ENCODE measurements at places on chromosomes 7 and 10.

DNA sequence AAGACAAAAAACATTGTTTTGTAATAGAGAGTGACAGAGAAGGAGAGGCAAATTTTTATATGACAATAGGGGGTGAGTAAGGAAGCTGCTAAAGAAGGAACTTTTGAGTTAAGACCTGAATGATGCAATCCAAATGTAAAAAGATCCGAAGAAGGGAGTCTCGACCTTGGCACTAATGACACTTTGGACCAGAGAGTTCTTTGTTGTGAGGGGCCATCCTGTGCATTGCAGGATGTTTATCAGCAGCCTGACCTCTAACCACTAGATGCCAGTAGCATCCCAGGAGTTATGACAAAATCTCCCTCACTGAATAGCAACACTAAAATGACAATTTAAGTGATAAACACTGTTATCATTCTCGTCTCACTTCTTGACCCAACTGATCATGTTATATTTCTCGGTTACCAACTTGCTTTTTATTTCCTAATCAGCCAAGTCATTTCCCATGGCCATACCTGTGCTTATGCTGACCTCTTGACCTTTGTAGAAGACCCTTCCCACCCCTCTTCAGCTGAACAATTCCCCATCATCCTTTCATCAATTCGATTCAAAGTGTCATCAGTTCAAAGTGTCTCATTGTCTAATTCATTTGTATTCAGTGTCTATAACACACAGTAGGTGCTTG is 30.0 kb downstream of the DGKI start:
- no peak for DNase-seq

DNA sequence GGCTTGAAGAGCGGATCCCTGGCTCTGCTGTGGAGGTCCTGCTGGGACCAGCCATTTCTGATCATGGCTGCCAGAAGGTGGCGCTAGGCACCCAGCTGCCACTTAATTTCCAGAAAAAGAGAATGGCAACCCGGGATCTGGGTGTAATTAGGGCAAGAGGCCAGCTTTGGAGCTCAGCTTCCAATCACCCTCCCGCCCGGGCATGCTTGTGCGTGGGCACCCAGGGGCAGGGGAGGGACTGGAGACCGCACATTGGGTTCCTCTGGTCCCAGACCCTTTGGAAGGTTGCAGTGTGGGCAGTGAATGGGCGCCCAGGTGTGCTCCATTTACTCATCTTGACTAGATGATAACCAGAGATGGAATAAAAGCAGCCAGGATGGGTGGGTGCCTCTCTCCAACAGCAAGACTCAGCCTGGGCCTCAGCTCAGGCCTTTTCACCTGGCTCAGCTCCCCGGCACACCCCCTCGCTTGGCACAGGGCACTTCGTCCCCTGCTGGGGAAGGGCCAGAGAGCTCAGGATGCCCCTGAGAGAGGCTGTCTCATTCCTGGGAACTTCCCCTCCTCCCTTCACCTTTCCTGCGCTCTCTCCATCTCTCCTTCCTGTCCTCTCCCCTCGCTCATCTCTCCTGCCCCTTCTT is 14.7 kb downstream of the FAM241B start:
- DNase-seq = no peak

DNA sequence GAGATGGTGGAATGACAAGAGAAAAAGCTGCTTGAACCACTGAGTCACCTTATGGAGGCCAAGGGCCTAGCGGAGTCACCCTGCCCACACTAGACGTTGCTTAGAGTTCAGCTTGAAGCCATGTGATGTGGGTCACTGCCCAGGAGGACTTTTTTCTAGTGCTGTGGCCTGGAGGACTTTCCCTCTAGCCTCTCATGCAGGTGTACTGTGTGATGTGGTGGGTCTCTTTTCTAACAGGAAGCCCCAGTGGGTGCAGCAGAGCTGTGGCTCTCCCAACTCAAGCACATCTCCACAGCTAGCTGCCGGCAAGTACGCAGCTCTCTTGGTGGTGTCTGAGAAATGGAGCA is 13.6 kb downstream of the POR start:
- DNase-seq = no peak

DNA sequence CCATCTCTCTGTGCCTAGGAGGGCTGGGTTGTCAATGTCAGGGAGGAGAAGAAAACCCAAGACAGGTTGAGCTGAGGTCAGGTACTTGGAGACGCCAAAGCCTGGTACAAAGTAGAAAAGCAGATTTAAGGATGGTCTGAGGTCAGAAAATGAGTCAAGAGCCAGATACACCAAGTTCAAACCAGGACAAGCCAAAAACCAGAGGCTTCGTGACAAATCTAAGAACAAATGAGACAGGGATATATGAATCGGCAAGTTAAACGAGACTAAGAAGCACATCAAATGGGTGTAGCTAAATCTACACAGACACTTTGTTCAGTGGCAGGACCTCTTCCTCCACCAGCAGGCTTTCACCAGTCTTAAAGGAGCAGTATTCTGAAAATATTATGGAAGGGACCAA is 34.2 kb downstream of the C7orf33 start:
- DNase-seq = no peak

DNA sequence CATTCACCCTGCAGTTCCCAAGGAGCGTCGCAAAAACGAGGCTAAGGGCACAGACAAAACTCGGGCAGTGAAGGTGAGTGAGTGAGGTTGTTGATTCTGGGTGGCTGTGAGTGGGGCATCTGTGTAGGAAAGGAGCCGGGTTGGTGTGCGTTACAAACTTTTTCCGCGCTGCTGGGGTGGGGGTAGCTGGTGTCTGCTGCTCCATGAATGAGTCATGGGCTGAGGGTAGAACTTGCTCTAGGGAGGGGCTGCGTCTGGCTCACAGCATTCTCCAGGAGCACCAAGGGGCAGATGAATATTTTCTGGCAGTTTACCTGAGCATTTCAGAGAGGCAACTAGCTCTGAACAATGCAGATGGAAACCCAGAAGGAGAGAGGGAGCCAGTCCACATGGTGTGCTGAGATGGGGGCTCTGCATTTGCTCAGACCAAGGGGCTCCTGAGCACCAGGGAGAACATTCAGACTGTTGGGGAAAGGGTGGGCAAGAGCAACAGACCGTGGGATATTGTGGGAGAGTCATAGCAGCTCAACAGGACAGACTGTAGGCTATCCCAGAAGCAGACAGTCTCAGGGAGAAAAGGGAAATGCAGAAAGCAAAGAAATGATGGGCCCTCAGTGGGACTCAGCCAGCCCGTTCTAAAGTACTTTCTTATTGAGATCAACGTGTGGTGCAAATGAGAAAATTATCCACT is 18.8 kb downstream of the NOBOX start:
- no peak for DNase-seq

DNA sequence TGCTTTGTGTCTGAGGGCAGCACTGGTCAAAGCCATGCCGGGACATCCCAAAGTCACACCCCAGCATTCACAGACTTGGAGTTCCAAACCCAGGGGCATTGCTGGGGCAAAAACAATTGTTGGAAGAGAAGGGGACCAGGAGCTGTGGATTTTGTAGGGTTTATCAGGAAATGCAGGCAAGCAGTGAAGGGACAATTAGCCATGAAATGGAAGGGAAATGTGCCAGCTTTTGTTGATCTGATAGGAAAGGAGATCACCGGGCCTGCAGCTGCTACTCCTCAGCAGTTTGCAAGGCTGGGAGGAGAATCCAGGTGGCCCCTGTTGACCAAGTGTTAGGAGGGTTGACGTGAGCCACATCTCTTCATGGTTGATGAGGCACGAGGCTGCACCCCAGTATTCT is 2.5 kb upstream of the BRI3 start:
- no peak for DNase-seq

GRCh38 chr7:23698822-23699221 is 11.2 kb upstream of the STK31 start:
- DNase-seq = no peak

DNA sequence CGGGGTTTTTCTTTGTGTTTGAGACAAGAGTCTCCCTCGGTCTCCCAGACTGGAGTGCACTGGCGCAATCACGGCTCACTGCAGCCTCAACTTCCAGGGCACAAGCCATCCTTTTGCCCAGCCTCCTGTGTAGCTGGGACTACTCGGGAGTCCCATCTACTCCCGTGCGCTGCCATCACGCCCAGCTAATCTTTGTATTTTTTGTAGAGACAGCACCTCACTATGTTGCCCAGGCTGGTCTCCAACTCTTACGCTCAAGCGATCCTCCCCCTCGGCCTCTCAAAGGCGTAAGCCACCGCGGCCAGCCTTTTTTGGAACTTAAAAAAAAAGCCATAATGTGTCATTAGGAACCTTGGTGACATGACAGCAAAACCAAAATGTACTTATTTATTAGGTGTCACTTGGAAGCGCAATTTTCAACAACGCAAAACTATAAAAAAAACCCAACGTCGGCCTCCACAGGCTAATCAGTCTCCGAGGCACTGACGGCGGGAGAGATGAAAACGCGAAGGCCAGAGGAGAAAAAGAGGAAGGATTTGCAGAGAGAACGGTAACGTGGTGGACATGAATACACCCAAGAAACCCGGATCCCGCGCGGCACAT is 911 bp upstream of the HNRNPH3 start:
- no peak for DNase-seq

DNA sequence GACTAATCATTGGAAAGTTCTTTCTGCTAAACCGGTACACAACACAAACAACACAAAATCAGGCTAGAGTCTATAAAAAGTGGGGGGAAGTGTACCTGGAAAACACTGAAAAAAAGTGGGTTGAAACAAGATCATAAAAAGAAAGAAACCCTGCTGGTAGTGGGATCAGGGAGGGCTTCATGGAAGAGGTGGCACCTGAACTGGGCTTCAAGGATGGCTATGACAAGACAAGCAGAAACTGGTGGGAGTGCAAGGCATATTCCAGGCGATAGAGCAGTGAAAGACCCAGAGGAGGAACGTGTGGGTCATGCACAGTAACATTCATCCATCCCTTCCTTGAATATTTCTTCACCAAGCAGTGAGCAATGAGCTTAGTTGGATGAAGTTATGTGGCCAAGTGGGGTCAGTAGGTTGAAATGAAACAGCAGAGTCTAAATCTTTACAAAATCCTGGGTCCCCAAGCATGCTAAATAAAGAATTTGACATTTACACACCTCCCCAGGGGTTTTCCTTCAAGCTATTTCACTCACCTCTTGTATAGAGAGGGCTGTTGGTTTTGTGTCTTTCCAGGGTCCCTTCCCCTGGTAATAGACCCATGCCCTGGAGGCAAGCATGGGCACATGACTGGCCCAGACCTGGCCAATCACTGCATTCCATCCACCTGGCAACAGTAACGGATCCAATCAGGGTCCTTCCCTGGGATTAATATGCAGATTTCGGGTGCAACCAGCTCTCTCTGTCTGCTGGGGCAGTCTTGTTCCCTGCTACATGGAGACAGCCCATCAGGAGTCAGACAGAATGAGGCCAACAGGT is 38.2 kb downstream of the SPOCK2 start:
- no peak for DNase-seq

DNA sequence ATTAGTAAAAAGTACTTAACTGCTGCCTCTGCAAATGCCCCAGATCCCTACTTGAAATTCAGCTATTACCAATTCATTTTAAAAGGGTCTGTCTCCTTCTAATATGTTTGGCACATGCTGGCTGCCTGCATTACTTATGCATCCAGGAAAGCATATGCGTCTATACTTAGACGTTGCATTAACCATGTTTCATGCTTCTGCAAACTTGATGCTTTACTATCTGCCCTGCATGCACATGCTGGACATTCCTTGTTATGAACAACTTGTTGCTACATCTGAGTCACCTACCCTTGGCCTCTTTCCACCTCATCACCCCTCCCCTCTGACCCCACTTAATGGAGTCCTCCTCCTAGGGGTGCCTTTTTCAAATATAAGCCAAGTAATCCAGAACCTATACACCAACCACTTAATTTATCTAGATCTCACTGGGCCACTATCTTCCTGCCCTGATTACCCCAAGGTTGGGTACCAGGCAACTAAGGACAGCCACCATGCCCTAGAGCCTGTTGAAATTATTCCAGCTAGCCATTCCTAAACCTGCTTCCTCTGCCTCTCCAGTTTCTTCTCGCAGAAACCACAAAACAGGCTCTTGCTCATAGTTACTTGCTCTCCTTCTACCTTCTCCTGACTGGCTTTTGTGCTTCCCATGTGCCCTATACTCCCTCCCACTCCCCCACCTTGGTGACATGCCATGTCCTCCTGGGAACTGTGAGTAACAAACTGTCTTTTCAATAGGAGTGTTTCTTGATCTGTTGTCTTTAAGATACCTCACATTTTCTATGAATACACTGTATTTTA is 1187.9 kb downstream of the REEP3 start:
- DNase-seq = no peak

- no peak for DNase-seq
These were observed 4.4 kb downstream of the PODXL start for GRCh38 chr7:131552053-131552452.

- DNase-seq = no peak
These were observed 5.6 kb downstream of the SNX13 start for GRCh38 chr7:17934612-17935240.

- DNase-seq = no peak
These were observed 8.8 kb upstream of the EPHB4 start for GRCh38 chr7:100835903-100836811.

DNA sequence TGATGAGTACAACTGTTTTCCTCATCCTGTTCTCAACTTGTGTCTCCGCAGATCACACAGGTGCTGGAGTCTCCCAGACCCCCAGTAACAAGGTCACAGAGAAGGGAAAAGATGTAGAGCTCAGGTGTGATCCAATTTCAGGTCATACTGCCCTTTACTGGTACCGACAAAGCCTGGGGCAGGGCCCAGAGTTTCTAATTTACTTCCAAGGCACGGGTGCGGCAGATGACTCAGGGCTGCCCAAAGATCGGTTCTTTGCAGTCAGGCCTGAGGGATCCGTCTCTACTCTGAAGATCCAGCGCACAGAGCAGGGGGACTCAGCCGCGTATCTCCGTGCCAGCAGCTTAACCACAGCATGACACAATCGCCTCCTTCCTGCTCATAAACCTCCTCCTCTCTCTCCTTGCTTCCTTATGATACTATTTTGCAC is 126.7 kb upstream of the PRSS58 start:
- DNase-seq = no peak

DNA sequence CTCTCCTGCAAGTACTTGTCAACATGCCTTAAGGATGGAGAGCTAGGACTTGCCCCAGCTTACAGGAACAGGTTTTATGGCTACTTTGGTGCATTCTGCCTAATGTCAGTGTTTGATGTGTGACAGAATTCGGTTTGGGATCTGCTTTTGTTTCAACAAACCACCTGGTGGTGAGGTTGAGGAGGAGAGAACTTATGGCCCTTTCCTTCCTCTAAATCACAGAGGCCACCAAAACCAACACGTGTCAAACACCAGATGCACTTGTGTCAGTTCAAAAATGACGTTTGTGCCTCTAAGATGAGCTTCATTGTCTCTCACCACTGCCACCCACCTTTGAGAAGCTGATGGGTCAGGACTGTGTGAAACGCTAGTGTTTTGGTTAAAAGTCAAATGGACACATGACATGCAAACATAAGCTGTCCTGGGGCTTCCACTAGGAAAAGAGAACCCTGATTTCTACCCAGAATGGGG is 83.9 kb downstream of the OSBPL3 start:
- DNase-seq = no peak

DNA sequence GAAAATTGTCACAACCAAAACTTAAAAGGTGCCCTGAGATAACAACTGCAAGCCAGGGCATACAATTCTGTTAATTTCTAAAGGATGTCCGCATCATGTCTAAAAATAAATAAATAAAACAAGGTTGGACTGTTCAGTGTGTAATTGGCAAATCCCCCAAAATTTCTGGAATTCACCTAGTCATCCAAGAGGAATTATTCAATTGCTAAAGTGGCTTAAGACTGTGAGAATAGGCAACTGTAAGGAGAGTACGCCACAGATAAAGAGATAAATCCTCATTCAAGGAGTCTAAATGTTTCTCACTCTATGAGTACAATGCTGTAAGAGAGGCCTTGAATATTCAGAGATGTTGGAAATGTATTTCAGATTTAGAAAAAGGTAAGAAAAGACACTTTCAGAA is 37.2 kb downstream of the PIK3AP1 start:
- no peak for DNase-seq

- no peak for DNase-seq
These were observed 5.6 kb downstream of the PODXL start for GRCh38 chr7:131550846-131551245.

All from activated gamma-delta T cell (primary cell).